ENCODE measurements at places on chromosomes 12 and 14.

- DNase-seq: no peak
These were observed 30.7 kb downstream of the CSRP2 start for GRCh38 chr12:76848132-76848531.

DNA sequence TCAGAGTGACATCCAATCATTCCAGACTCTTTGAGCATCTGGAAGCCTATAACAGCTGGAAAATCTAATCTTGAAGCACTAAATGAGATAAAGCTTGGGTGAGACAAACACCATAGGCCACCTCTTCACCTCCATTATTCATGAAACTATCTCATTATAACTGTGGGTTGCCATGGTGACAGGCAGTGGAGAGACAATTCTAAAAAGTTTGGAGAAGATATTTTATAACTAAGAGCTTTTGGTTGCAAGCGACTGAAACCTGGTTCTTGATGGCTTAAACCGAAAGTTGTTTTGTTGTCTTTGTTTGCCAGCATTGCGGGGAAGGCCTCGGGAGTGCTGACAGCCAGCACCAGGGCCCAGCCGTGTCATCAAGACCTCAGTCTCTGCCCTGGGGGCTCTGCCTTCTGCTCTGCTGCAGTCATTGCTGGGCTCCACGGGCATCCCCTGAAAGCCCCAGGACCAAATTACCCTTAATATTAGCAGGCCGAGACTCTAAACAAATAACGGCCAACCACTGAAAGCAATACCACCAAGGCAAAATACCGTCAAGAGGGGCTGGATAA lies 353.6 kb upstream of the SFSWAP start:
- no peak for DNase-seq

GRCh38 chr14:69170839-69171238 lies 17.9 kb upstream of the DCAF5 start:
- DNase-seq: no peak

DNA sequence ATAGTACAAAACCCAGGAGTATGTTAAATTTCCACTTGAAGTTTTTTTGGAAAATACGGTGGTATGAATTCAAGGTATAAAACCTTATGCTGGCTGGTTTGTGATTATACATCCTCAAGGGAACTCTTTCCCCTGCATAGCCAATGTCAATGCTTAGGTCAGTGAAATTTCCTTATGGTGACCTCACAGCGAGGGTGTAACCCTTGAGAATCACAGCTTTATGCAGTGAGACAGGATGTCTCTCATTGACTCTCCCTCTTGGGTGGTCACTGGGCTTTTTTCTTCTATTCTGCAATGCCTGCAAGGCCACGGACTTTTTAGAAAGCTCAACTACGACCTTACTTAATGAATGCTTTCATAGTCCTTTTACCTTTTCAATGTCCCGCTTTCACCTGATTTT lies 64.4 kb downstream of the TMTC1 start:
- no peak for DNase-seq

GRCh38 chr12:57687862-57688261 lies 6.1 kb upstream of the OS9 start:
- no peak for DNase-seq

- no peak for DNase-seq
These were observed 23.1 kb upstream of the PWP1 start for GRCh38 chr12:107662484-107662883.

DNA sequence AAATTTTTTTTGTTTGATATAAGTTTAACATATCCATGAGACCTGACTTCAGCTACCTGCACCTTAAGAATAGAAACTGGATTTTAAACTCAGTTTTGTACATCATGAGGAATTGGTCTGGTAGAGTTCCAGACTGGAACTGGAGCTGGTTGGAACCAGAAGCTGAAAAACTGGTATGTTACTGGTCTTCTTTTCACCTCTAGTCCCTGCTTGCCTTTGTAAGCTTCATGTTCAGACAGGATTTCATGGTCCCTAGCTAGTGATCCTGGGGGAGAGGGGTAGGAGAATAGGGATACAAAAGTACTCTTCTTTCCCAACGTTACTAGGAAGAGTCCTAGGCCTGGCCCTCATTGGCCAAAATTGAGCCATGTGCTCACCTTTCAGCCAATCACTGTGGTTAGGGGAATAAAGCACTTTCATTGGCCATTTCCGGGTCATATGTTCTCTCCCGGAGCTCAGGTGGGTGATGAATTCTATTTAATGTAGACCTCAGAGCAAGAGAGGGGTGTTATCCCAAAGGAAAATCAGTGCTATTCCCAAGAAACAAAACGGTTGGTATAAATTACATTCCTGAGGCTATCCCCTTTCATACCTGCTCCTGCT lies 36.9 kb upstream of the APPL2 start:
- no peak for DNase-seq

- no peak for DNase-seq
These were observed 106.4 kb downstream of the SLC25A47 start for GRCh38 chr14:100429537-100429936.

DNA sequence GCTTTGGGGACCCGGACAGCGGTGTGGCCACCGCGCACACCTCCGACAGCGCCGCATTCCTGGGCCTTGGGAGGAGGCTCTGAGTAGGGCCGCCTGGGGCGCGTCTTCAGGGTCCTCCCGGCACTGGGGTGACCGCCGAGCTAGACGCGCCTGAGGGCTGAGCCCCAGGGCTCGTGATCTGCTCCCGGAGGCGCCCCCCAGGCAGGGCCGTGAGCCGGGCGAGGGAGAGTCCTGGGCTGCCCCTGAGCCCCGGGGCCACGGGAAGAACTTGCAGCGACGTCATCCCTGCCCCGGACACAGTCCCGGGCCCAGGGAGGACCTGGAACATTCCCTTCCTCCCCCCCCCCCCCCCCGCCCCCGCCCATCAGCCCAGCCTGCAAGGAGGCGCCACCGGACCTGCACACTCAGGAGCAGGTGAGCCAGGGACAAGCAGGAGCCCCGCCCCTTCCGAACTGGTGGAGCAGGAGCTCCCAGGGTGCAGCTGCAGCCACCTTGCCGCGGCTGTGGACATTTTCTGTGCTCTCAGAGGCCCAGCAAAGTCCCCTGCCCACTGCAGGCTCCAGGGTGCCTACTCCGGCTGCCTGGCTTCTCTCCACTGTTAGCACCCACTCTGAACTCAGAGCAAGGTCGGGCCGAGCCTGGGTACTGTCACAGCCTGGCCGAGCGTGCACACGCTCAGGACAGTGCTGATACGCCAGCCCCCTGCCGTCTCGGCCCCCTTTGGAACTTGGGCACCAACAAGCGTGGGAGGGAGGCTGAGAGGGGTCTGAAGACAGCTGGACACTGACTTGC lies 50.7 kb downstream of the A2M start:
- no peak for DNase-seq

DNA sequence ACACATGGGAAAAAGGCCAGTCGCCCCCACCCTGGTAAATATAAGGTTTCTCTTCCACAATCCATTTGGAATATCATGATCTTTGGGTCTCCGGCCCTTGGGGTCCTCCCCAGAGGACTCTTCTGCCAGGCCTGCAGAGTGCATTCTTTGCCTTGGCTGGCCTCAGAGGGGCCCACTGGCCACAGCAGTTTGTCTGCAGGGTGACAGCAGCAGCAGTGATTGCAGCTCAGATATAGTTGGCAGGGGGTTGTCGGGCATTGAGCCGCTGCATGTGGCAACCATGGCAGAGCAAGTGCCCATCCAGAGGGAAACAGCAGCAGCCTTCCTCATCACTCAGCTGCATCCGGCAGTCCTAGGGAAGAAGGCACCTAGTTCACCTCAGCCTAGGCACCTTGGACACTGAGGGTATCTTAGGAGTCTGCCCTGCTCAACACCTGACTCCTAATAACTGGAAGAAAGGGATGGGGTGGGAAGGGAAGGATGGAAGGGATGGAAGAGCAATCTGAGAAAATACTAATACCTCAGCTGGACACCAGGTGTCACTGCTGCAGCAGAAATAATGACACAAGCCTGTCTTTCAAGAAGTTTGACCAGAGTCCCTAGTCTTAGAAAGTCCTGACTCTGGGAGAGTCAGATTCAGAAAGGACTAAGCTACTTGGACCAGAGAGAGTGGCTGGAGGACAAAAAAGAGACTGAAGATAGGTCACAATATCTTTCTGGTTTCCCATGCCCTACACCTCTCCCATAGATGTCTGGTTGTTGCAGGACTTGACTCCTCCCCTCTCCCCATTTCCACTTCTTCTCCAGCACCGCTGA lies 8.9 kb downstream of the AJUBA start:
- no peak for DNase-seq

DNA sequence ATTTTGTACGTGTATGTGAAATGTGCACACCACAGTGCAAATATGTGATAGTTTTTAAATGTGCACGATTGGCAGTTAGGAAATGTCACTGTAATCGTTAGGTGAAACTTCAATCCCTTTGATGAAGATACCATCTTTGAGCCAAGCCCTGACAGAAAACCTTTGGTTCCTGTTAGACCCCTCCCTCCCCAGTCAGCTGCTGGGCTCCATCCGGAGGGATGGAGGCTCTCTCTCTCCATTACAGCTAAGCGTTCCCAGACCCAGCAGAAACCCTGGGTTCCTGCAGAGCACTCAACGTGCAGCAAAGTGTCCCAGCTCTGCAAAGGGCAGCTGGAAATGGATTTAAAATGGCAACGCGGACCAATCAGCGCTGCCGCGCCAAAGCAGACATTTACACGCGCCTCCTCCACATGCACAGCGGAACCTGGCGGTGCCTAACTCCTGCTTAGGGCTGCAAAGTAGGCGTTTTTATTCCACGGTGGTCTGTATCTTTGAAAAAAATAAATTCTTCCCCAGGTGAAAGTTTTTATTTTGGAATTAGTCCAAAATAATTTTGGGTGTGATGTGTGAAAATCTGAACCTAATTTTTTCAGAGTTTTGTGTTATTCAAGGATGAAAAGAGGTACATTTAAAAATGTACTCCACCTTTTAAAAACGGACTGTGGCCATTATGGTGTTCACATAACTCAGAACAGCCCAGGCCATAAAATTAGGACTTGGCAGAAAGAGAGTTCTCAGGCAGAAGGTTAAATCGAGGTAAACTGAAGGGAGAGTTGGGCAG lies 1.4 kb upstream of the HMGA2 start:
- DNase-seq: no peak

DNA sequence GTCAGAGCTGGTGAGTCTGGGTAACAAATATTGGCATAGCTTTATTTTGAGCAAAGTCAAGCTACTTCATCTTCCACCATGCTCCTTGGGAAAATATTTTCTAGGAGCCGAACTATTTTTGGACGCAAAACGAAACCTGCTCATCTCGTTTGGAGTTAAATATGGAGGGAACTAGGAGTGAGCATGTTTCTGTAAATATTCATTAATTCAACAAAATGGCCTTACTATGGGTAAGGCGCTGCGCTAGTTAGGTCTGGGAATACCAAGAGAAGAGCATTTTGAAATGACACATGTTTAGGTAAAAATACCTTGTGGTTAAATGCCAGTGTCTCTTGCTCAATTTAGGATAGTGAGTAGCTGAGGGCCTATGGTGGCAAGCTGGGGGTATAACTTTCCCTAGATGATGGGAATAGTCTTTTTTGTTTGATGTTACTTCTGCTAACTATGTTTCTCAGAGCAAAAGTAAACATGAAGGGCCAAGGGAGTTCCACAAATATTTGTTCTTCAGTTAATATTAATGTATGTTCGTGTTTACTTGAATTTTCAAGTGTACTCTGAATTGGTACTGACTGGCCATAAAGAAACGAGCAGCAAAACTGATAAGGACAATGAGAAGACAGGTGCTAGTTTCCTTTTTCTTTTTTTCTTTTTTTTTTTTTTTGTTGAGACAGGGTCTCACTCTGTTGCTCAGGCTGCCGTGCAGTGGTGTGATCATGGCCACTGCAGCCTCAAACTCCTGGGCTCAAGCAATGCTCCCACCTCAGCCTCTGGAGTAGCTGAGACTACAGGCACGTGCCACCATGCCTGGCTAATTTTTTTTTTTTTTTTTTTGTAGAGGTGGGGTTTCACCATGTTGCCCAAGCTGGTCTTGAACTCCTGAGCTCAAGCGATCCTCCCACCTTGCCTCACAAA lies 77.7 kb downstream of the MAP1LC3B2 start:
- DNase-seq: no peak

- no peak for DNase-seq
These were observed 151.8 kb upstream of the HMGA2 start for GRCh38 chr12:65672441-65672840.

GRCh38 chr12:9669019-9669326 lies 540 bp upstream of the CLEC2D start:
- DNase-seq: no peak

DNA sequence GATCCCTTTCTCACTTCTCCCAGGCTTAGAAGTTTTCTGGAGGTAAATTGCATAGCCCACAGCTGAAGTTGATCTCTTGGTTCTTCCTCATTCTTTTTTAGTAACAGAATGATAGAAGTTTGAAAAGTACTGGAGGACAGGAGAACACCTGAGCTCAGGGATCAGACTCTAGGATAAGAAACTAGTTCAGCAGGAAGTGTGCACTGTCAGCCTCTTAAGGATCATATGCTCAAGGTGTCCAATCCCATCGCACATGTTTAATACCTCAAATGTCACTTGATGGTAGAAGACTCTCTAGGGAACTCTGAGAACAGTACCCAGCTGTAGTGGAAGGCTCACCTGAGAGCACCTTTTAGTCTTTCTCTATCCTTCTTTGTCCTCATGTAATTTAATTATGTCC lies 14.7 kb upstream of the LIMA1 start:
- DNase-seq: no peak

GRCh38 chr12:132765361-132765760 lies 3.7 kb upstream of the ANKLE2 start:
- no peak for DNase-seq

DNA sequence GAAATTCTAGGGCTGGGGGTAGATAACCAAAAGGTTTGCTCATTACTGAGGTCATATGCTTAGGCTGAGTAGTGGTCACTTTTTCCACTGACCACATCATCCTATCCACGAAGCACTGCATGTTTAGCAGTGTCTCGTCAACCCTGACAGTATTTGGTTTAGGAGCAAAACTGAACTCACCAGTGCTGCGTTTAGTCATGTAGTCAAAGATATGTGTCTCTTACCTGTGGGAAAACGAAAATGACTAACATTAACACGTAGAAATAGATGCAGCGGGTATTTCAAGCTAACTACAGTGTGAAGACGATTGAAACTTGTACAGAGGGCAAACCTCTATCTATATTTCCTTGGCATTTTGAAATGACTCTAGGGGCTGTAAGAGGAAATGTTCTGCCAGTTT lies 34.6 kb downstream of the MTHFD1 start:
- no peak for DNase-seq

DNA sequence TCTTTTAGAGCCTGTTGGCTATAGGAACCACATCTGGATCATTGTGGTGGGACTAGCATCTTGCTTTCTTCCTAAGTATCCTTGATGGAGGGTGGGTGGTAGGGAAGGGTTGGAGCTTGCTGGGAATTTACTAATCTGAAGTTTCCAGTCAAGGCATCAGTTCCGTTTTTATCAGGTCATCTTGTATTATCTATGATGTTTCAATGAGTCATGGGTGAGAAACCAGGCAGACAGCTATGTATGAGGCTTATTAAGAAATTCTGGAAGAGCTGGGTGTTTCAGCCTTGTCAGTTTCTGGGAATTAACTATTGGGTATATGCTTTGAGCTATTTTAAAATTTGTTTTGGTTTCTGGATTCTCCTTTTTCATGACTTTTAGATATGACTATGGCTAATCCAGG lies 11.3 kb downstream of the TSFM start:
- no peak for DNase-seq

GRCh38 chr14:22668863-22669262 lies 24.7 kb upstream of the OR6J1 start:
- DNase-seq: no peak

- DNase-seq: no peak
These were observed 41.8 kb upstream of the DCD start for GRCh38 chr12:54689984-54690383.

GRCh38 chr12:65392491-65392890 lies 114.0 kb downstream of the MSRB3 start:
- no peak for DNase-seq
